Stimulated activated CD4-positive, alpha-beta T cell treated with anti-CD3 and anti-CD28 coated beads, Interleukin-1b, Interleukin-23, amount 100 ng/mL, for 1 hour (primary cell): ENCODE measurements at places on chromosomes 2 and 18.

DNA sequence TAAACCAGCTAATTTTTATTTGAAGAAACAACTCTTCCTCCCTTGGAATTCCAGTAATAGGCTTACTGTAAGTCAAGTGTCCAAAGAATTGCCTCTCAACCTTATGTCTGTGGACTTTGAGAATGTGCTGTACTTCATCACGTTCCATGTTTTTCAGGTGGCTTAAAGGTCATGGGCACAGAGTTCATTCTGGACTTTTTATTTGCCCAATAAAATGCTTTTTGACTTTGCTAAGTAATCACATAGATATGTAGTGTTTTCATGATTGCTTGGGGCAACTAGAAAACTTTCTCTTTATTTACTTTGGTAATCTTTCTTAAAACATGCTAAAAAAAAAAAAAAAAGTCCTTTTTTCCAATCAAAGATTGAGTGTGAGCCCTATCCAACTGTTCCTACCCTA, 10.4 kb upstream of the DNAH7 start:
- DNase-seq = no peak

DNA sequence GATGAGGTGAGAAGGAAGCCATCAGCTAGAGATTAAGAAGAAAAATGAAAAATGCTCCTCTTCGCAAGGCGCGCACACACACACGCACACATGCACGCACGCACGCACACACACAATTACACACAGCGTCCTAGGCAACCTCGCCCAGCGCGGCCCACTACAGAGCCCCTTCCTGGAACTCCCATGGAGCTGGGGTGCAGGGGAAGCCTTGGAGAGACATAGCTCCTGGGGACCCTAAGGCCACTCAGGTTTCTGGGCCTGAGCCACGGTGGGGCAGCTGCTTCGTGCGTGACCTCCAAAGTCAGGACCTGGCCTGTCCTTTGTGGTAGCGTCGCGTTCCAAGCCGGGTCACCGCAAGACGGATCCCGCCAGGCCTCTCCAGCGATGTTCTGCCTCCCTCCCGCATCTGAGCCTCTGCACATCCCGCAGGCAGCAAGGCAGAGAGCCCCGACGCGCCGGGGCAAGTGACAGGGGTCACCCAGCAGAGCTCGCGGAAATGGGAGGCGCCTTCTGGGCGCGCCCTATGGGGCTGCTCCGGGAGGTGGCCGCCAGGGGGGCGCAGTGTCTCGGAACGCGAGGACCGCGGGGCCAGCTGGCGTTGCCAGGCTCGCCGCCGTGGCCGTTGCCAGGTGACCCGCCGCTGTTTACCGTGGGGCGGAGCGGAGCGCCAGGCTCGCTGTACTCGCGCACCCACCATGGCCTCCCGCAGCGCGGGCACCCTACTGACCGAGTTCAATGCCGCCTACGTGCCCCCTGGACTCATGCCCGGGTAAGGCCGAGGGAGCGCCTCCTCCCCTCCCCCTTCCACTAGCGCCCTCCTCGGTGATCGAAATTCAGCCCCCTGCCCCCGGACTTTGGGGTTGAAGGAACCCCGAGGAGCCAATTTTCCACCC, 79.0 kb downstream of the CIB4 start:
- no peak for DNase-seq

GRCh38 chr2:235513984-235514626, 20.3 kb downstream of the AGAP1 start:
- no peak for DNase-seq

DNA sequence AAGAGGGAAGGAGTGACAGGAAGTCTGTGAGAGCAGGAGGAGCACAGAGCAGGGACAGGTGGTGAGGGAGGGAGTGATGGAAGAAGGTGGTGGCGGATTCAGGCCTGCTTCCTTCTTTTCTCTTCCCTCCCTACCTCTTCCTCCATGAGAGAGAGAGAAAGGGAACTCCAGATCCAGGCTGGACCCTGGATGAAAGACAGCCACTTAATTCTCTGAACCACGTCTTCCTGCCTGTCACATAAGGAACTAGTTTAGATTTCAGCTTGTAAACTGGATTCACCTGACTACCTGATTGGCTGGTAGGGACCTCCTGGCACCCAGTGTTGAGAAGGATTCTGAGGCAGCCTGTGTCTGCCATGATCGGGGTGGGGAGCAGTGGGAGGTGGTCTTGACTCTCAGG, 48.9 kb downstream of the PAX8 start:
- no peak for DNase-seq

DNA sequence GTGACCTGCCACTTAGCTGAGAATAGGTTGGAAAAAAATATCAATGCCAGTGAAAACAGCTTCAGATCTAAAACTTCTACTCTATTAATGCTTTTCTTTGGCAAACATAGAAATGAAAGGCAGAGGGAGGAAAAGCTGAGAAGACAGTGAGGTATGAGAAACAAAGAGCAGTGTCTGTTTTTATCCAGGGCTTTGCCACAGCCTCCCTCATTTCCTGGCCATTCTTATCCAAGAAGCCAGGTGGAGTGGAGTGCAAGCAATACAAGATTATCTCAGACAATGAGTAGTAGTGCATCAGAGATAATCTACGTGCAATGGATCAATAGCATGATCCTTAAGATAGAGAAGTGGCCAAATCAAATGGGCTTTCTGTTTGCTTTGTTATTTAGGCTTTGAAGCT, 808.7 kb upstream of the PIK3C3 start:
- DNase-seq = no peak

DNA sequence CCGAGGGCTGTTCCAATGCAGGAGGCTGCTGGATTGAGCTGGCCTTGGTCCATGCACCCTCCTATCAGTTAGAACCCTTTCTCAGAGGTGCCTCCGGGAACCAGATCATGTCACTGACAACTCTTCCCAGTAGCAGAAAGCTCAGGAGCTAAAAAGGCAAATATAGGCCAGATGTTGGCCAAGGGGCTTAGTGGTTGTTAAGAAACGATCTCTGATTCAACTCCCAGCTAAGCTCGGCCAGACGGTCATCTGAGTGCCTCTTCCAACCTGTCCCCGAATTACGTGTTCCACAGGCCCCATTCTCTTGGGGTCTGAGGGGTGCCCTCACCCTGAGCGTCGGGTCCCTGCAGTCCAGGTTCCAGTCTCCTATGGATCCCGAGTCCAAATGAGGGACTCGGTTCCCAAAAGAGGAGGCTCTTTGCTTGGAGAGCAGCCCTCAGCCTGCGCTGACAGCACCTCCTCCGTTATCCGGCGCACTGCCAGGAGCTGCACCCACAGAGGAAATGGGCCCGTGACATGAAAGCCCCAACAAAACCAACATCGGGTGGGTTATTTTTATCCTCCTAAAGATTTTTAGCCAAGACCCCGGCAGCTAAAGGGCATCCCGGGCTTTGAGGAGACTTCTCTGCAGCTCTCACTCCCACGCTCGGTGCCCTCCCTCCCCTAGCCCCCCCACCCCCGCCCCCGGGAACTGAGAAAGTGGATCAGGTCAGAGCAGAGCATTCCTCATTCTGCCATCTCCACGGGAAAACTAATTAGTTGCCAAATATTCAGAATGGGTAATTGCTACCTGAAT, 106.6 kb upstream of the ID2 start:
- no peak for DNase-seq

DNA sequence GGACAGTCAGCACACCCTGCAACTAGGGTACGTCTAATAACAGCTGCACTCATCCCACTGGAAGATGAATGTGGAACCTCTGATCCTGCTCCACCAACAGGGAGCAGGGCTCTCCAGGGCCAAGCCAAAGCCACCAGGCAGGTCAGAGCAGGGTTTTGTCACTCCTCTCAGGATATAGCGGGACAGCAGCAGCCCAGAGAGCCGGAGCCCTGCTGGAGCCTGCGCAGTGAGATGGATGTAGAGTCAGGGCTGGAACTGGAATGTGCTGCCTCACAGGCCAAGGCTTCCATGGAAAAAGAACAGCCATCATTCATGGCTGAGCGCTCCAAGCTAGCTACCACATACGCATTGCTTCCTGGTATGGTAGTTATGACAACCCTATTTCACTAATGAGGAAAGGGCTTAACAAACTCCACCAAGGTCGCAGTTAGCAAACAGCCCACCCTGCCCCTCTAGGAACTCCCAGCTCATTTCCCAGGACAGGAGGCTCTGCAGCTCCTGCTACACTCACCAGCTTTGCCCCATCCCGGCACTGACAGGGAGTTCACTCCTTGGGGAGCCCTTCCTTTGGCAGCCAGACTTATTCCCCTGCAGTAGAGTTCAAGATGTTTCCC, 85.2 kb downstream of the HS1BP3 start:
- no peak for DNase-seq

- DNase-seq = no peak
Measured at GRCh38 chr2:67641312-67642045, 244.3 kb downstream of the ETAA1 start.

GRCh38 chr18:32437100-32437834, 33.4 kb downstream of the GAREM1 start:
- DNase-seq = no peak

- DNase-seq = no peak
Measured at GRCh38 chr2:82839036-82839435, 1620.0 kb downstream of the SUCLG1 start.

DNA sequence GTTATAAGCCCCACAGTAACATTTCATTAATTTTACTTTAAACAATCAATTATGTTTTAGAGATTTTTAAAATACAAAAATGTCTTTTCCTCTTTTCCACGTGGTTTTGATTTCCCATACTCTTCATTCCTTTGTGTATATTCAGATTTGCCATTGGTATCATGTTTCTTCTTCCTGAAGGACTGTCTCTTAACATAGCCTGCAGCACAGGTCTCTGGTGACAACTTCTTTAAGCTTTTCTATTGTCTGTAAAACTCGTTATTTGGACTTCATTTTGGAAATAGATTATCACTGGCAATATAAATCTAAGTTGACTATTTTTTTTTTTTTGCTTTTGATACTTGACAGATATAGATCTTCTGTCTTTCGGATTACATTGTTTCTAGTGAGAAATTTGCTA, 115.2 kb upstream of the KLHL29 start:
- DNase-seq = no peak

DNA sequence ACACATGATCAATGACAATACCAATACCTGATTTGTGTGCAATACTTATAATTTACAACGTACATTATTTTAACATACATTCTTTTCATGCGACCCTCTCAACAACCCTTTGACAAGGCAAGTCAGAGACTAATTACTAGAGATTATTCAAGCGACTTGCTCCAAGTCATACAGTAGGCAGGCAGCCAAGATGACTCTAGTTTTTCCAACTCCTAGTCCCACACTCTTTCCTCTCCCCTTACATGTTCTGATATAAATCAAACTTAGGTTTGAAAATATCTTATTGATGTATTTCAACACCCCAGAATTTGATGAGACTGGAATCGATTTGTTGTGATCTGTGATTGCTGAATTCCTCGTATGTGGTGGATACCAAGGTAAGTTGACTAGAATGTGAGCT, 8.0 kb upstream of the CYP27C1 start:
- DNase-seq = no peak

- DNase-seq = no peak
Measured at GRCh38 chr2:210860276-210860675, 303.9 kb downstream of the CPS1 start.

DNA sequence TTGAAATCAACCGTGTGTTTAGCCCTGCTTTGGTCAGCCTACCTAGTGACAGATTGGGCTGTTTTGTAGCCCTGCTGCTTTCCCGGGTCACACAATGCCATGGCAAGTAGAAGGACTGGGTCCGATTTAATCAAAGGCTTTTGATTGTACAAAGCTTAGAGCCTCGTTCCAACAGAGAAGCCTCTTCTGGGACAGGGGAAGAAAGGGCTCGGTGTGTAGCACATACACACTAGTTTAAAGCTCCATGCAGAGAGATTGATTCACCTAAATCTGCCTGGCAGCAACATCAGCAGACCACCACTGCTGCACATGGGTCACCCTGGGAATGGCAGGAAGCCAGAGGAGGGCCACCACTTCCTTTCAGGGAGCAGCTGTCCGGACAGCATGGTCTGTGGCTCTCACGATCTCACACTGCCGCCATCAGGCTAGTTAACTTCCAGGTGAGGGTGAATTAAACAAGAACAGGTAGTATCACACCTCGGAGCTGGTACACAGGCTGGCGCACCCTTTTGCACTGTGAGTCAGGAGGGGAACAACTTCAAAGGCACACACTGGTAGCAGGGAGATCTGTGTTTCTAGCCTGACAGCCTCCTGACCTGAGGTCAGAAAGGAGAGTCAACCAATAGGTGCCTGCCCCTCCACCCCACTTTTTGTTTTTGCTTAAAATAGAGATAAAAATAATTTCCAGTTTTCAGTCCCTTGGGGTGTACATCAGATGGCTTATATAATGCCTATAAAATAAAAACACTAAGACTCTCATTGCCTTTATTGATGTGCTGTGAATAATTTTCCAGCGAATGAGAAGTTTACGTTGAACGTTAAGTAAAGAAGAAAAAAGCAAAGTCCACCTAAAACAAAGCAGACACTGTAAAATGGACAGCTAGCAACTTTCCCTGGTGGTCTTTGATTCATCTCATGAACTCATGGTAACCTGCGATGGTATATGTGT, 108.5 kb downstream of the CDCA7 start:
- DNase-seq = no peak

DNA sequence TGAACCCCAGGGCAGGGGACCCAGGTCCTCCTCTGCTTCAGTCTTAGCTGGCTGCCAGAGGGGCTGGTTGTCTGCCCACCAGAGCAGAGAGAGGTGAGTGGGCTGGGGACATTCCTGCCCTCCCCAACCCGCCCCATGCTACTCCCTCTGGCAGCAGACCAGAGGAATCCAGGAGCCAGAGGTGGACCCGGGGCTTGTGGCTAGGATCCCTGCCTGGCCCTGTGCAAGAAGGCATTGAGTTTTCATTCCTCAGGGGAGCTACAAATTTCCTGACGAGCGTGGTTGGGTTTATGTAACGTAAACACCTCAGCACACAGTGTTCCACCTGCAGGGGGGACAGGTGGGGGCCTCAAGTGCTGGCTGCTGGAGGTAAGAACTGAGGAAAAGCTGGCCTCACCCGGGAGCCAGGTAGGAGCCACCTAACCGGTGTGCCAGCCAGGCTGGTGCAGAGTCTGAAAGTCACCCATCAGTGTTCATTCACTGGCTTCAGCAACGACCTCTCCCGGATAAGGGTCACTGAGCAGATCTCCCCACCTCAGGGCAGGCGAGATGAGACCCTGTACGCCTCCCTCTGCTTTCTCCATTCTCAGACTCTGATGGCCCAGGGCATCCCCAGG, 246.8 kb downstream of the DYSF start:
- DNase-seq = no peak

DNA sequence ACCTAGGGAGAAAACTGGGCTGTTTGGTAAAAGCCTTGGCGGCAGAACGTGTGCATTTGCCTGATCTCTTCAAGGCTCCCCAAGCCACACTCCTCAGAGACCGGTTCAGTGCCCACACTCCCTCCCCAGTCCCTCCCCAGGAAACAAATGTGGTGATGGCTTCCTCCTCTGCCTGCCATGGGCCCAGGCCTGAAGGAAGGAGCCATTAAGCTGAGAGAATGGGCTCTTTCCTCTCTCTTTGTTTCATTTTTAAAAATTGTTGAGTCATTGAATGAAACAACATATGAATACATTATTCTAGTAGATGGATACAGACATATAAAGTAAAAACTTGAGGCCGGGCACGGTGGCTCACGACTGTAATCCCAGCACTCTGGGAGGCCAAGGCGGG, 50.6 kb upstream of the YWHAQ start:
- DNase-seq = no peak
